Brain pericyte (primary cell): ENCODE measurements at places on chromosomes 7 and 10.

DNA sequence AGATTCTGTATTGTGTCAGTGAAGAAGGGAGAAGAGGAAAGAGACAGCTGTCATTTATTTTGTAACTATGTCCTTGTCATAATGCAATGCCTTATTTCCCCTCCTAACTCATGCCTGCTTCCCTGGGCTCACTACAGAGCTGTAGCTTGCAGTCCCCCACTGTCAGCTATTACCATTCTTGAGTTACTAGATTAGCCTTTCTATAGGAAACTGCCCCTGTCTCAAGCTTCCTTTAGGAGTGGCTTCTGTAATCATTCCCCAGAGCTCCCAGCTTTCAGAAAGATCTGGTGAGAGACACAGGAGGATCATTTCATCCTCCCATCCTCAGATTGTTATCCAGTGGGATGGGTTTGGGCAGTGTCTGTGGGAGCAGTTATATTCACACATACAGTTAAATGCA lies 32.4 kb upstream of the SMKR1 start:
- no peak for DNase-seq

DNA sequence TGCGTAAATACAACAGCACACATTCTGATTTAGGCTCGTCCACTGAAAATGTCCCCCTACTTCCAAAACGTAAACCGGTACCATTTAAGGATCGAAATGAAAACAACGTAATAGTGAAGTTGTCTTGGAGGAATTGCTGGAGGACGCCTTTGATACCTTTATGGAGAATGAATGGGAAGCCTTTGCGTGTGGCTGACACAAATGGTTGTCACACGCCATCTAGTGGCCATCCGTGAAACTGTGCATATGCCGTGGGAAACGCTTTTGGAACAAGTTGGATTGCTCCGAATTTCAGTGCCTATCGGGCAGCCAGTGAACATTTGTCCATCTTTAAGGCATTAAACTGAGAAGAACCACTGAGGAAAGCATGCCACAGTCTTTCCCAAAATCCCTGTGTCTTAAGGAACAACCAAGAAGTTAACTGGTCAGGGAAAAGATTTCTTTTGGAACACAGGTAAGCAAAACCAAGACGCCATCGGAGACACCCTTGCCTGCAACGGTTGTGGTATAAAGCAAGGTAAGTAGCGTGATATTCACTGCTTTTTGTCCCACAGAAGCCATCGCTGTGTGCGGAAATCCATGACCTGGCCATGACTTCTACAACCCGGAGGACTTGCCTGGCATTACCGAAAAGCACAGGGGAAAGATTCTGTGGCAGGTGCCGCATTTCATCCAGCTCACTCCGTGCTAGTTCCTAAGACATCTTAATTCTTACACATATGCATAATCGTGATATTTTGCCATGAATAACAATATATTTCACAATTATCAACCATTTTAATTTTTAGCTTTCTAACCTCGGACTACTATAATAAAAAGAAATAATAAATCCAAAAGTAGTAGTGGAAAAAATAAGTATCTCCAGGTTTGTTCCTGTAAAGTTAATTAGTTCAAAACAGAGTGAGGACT lies 100.6 kb downstream of the FAM204A start:
- peak; percentile 53 for DNase-seq

GRCh38 chr7:23471106-23471859 lies 992 bp upstream of the IGF2BP3 start:
- DNase-seq = no peak

DNA sequence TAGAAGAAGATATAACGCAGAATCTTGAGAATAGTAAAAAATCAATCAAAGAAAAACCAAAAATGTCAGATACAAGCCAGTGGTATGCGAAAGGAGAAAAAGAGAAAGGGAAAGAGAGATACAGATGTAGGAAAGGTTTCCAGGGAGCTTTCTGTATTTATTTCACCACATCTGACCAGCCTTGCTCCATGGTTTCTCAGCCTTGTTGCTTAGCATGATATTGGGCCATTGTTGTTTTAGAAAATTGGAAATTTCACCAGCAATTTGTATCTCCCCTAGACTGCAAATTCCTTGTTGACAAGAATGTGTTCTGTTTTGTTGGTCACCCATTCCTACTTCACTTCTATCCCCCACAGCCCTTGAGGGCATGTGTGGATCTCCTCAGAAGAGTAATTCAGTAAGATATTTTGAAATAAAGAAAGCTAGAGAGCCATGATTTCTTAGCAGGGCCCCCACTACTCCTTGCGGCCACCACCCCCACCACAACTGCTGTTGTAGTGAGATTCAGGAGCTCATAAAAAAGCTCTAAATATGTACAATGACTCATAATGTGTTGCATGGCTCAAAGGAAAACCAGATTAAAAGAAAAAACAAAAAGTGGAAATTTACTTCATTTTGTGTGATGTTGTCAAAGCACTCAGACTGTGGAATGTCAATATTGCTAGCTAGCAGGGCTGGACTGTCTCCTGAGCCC lies 138.7 kb downstream of the CHRM2 start:
- no peak for DNase-seq

DNA sequence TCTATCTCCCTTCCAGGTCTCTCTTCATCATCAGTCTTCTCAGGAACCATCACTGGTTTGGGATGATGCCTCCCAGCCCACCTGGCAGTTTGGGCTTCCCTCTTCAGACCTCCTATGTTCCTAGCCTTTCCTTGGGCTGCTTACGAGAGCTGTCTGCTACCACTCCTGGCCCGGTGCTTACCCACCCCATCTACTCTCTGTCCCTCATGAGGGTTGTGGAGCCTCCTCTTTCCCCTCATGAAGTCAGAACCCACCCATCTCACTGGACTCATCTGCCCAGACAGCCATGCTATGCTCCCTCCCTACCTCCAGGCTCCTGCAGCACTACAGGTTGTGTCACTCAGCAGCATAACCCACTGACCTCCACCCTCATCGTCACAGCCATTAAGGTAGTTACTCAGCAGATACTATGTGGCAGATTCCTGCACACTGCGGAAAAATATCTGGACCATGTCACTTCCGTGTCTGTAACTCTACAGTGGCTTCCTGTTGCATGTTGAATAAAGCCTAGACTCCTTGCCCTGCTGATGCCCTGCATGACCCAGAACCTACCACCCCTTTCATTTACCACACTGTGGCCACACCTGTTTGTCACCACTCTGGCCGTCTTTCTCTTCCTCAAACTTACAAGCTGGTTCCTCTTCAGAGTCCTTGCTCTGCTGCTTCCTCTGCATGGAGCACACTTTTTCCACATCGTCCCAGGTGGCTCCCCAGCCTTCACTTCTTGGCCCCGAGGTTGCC lies 2.0 kb downstream of the DBNL start:
- no peak for DNase-seq

DNA sequence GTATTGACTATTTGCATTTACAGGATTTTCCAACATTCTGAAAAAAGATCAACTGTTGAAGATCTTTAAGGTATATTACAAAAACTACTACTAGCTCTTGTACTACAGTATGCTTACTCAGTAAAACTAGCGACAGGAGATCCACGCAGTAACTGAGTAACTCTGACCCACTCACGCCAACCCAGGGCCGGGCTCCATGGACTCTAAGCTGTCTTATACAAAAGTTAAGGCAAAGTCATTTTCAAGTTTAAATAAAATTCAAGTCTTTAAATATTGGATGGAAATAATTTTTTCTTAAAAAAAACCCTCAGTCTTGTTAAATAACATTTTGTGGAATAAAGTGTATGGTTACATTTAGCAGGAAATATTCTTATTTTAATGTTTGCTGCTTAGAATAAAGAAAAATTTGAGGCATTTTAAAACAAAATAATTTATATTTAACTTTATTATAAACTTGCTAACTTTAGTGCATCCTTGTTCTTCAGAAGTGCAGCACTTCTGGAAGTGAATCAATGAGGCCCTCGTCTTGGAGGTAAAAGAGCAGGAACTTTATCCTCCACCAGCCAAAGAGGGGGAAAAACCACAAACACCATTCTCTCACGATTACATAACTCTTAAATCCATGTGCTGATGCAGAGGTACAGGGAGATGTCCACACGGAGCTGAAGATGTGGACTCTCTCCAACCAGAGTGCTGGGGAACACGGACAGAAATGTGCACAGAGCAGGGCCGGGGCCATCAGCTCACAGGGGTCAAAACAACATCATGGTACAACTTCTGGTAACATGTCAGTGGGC lies 119.9 kb downstream of the LARP4B start:
- no peak for DNase-seq

DNA sequence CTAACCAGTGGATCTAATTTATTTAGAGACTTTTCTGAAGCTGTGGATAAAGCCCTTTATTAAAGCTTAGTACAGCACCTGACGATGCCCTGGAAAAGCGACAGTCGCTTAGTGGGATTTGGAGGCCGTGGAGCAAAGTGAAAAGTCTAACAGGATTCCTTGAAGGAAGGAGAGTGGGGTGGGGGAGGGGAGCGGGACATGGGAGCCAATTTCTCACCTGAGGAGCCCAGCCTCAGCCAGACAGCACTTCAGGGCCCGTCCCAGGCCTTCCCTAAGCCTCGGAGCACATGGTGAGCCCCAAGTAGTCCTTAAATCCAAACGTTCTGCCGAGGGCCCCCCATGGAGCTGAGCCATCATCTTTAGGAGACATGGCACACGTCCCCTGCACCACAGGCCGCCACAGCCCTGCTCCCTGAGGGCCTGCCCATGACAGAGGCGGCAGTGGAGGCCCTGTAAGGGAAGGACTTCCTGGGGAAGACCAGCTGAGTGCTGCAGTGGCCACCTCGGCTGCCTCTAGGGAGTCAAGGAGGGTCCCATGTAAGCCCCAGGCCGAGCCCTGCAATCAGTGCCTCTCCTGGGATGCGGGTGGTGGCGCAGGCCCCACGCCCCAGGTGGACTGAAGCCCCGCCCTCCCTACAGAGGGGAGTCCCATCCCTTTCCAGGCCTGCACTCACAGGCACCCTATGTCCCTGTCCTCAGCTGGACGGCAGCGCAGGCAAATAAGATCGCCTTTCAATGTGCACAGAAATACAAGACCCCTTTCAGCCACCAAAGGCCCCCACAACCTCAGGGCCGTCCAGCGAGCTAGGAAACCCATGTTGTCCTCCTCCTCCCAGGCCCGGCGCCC lies 187.0 kb downstream of the MAD1L1 start:
- DNase-seq = no peak

DNA sequence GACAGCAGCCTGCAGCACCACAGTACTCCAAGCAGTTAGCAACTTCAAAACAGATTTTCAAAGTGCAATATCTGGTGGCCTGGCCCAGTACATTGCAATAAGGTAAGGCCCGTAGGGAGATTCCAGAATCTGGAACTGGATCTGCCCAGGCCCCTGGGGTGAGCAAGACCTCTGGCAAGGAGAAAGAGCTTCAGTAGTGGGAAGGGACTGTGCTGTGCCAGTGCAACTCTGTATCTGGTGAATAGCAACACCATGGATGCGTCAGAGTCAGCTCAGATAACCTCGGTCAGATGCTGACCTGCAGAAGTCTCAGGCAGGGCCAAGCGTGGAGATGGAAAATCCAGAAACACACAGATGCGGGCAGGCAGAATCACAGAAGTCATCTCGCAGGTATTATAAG lies 30.3 kb downstream of the ELMO1 start:
- DNase-seq = no peak

GRCh38 chr7:118057404-118057803 lies 126.6 kb upstream of the LSM8 start:
- no peak for DNase-seq

- no peak for DNase-seq
Measured at GRCh38 chr10:75292794-75293445, 57.2 kb upstream of the COMTD1 start.

GRCh38 chr10:127415116-127415515 lies 134.0 kb upstream of the NPS start:
- DNase-seq = no peak

GRCh38 chr7:100642534-100642907 lies 1.2 kb upstream of the TFR2 start:
- DNase-seq = no peak

- no peak for DNase-seq
Measured at GRCh38 chr10:57221674-57222073, 860.6 kb upstream of the ZWINT start.

- peak; percentile 67 for DNase-seq
Measured at GRCh38 chr7:74094224-74095101, 10.9 kb downstream of the LIMK1 start.

DNA sequence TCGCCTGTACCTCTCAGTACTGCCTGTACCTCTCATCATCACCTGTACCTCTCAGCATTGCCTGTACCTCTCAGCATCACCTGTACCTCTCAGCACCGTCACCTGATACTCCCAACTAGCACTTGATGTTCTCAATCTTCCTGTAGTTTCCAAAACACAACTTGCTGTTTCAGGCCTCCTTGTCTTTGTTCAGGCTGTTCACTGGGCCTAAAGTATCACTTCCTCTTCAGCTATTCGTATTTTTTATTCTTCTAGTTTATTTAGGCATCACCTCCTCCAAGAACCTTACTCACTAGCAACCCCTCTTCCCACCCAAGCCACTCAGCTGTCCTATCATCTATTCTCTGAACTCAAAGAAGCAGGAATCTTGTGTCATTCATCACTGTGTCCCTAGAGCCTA lies 24.1 kb downstream of the OR6B1 start:
- DNase-seq = no peak

DNA sequence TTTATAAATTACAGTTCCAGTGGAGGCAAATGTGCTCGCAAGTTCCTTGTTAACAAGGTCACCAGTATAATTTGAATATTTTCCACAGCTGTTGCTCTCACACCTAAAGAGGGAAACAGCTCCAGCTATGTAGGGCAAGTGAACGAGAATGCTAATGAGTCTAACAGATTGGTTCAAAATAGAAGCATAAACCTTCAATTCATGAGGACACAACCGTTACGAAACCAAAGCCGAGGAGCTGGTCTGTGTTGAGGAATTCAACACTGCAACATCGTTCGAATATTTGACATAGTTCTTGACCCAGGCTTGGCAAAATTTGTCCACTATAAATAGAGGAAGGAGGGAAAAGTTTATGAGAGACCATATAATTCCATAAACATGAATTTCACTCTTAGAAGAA lies 161.3 kb downstream of the KLF6 start:
- no peak for DNase-seq

DNA sequence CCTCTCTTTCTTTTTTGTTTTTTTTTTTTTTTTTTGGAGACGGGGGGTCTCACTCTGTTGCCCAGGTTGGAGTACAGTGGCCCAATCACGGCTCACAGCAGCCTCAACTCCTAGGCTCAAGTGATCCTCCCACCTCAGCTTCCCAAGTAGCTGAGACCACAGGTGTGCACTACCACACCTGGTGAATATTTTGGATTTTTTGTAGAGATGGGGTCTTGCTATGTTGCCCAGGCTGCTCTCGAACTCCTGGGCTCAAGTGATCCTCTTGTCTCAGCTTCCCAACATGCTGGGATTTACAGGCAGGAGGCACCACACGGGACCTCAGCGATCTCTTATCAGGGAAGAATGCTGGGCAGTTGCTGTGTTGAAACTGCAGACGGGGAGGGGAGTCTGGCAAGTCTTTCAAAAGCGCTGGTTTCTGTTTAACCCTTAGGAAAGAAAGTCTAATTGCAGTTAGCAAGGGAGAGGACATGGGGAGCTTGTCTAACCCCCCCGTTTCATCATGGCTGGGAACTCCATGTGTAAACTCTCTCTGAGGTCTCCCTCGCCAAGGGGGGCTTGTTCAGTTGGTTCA lies 39.6 kb upstream of the LMTK2 start:
- DNase-seq = no peak

DNA sequence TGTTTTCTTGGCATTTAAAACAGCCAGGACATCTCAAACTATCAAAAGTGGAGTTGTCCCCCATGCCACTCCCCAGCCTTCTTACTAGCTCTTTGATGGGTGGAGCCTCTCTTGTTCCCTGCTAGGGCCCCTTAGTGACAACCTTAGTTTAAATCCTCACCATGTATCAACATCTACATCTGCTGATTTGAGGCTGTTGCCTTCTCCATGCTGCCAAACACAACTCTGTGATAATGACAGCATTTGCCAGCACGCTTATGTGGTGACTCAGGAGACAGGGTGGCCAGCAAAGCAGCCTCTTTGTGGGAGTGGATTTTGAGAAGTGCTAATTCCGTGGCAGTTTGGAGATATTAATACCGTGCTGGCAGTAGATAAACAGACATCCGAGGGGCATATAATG lies 145.4 kb downstream of the LRRC4 start:
- DNase-seq = no peak
